ENCODE measurements at places on chromosomes 5 and 9. TPM values are rescaled to one million over a fixed set of nuclear protein-coding genes. Genes with fewer than 3 reads are reported as not detected.

PTGS1 gene
- total RNA-seq, result 1.5 TPM

PCDH1 gene
- total RNA-seq, result 155 TPM

PNPLA7 gene
- total RNA-seq, result 0.34 TPM

KLHL3 gene
- total RNA-seq, result 1.2 TPM

SLC28A3 gene
- total RNA-seq, result 0.05 TPM

SPATA31C1 gene
- total RNA-seq, result not detected
